ENCODE measurements at places on chromosomes 2 and 18.

DNA sequence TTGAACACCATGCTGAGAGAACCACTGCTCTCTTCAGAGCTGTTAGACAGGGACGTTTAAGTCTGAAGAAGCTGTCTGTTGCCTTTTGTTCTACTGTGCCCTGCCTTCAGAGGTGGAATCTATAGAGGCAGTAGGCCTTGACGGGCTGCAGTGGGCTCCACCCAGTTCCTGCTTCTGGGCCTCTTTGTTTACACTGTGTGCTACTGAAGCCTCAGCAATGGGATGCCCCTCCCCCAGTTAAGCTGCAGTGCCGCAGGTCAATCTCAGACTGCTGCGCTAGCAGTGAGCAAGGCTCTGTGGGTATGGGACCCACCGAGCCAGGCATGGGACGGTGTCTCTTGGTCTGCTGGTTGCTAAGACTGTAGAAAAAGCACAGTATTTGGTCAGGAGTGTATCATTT, 162.3 kb upstream of the NXPH2 start:
- H3K27ac ChIP-seq: no peak overlapping the region
- peaks cover 82% of the 10 kb centered on the region for H3K27me3 ChIP-seq
- H3K4me1 ChIP-seq: no peaks in the 10 kb centered on the region
- H3K4me3 ChIP-seq: no peak overlapping the region
- no peaks in the 10 kb centered on the region for H3K36me3 ChIP-seq

- H3K27ac ChIP-seq: no peak overlapping the region
- H3K4me3 ChIP-seq: no peak overlapping the region
- H3K27me3 ChIP-seq: peaks cover 16% of the 10 kb centered on the region
- no peak for DNase-seq
- peaks cover 6% of the 10 kb centered on the region for H3K4me1 ChIP-seq
Measured at GRCh38 chr2:119650846-119651370, 28.1 kb upstream of the TMEM177 start.

DNA sequence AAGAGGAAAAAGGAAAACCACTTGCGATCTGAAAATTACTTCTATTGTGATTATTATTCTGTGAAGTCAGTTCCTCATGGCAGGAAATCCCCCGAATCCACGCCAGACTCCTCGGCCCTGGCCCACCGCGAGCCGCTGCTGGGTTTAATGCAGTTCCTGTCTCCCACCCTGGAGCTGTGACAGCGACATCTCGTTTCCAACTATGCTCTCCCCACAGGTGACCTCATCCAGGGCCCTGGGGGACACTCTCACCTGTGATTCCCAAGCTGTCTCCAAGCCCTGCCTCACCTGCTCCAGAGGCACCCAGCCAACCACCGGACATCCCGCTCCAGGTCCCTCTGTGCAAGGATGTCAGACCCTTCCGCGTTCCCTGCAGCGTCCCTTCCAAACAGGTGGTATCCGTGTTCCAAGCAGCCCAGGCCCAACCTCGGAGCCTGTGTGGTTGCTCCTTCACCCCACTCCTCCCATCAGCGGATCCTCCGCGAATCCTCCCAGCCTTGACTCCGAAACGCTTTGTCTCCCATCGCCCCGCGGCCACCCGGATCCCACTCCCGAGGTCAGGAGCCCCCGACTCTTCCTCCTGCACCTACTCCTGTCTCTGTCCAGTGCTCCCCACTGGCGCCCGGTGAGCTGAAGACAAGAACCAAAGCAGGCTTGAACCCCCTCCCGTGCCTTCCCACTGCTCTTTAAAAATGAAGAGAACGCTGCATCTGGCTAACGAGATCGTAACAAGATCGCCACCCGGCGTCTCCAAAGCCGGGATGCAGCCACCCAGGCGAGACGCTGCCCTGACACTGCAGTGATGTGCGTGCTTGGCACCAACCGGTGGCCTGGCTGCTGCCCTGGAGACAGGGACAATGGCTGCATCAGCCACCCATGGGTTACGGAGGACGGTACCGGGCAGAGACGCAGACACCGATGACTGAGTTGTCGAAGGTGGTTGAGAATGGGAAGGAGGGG, 96.5 kb downstream of the NDUFA10 start:
- H3K27me3 ChIP-seq: no peaks in the 10 kb centered on the region
- H3K27ac ChIP-seq: no peak overlapping the region
- no peaks in the 10 kb centered on the region for H3K36me3 ChIP-seq
- peaks cover 13% of the 10 kb centered on the region for H3K4me1 ChIP-seq
- DNase-seq: no peak

- no peak overlapping the region for H3K4me3 ChIP-seq
- H3K4me1 ChIP-seq: peaks cover 7% of the 10 kb centered on the region
- no peaks in the 10 kb centered on the region for H3K27me3 ChIP-seq
- H3K36me3 ChIP-seq: no peaks in the 10 kb centered on the region
- H3K27ac ChIP-seq: peak overlapping the region; percentile 23
Measured at GRCh38 chr2:33529771-33530481, 53.5 kb downstream of the RASGRP3 start.

DNA sequence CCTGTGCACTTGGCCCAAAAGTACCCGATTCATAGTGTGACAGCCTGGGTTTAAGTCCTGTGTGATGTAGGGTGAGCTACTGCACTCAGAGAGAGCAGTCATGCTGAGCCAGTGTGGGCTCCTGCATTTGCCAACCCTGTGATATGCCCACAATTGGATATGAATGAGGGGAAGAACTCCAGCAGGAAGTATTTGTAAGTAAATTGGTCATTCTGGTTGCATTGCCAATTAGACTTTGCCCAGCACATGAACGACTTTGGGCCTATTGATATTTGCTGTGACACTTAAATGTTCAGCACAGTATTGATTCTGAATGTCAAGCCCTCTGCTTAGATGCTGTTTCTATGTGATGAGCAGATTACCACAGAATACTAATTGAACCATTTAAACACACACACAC, 570.9 kb downstream of the PIK3C3 start:
- H3K4me3 ChIP-seq: no peak overlapping the region
- H3K27me3 ChIP-seq: no peaks in the 10 kb centered on the region
- H3K4me1 ChIP-seq: no peaks in the 10 kb centered on the region
- DNase-seq: no peak
- H3K27ac ChIP-seq: no peak overlapping the region
- H3K36me3 ChIP-seq: no peaks in the 10 kb centered on the region

DNA sequence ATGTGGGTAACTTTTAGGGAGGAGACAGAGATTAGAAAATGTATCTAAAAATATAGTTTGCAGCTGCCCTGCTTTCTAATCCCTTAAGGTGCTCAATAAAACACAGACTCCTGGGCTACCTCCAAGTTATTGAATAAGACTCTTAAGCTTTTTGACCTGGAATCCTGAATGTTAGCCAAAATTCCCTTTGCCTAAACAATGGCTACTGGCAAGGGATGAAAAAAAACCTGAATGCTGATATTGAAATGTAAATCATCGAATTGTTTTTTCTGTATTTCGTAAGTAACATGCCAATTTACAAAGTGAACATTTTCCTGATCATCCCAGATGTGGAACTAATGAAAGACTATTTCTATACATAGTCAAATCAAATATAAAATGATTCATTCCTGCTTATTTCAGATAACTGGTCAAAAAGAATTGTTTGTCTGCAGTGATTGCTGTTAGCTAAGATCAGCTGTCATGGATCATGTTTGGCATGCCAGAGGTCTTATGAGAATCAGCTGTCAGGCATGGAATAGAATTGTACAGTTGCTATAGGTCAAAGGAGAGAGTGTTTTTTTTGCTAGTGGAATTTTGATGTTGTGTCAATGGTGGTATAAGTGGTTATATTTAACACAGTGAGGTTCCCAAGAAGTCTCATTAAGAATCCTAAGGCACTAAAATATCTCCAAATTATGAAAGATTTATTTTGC, 363.6 kb upstream of the CWC22 start:
- DNase-seq: peak; percentile 3
- no peaks in the 10 kb centered on the region for H3K36me3 ChIP-seq
- H3K27me3 ChIP-seq: no peaks in the 10 kb centered on the region
- no peaks in the 10 kb centered on the region for H3K4me1 ChIP-seq
- no peak overlapping the region for H3K4me3 ChIP-seq

- no peak for DNase-seq
- H3K4me1 ChIP-seq: peaks cover 49% of the 10 kb centered on the region
- H3K27me3 ChIP-seq: no peaks in the 10 kb centered on the region
- peak overlapping the region; percentile 95 for H3K27ac ChIP-seq
- no peaks in the 10 kb centered on the region for H3K36me3 ChIP-seq
- peak overlapping the region; percentile 48 for H3K4me3 ChIP-seq
Measured at GRCh38 chr2:64359171-64359891, 94.6 kb upstream of the LGALSL start.

GRCh38 chr2:13046557-13047165, 329.9 kb downstream of the TRIB2 start:
- no peak overlapping the region for H3K4me3 ChIP-seq
- peaks cover 5% of the 10 kb centered on the region for H3K4me1 ChIP-seq
- no peak overlapping the region for H3K27ac ChIP-seq
- no peaks in the 10 kb centered on the region for H3K36me3 ChIP-seq
- DNase-seq: peak; percentile 20
- peaks cover 28% of the 10 kb centered on the region for H3K27me3 ChIP-seq

All from MCF 10A (cell line).